NCI-H2227 treated with DMSO at 0.1 percent for 48 hours (cell line): ENCODE measurements at places on chromosomes 4 and X.
A peak's percentile ranks its signal among the peaks of the same experiment; 100 is the strongest.

DNA sequence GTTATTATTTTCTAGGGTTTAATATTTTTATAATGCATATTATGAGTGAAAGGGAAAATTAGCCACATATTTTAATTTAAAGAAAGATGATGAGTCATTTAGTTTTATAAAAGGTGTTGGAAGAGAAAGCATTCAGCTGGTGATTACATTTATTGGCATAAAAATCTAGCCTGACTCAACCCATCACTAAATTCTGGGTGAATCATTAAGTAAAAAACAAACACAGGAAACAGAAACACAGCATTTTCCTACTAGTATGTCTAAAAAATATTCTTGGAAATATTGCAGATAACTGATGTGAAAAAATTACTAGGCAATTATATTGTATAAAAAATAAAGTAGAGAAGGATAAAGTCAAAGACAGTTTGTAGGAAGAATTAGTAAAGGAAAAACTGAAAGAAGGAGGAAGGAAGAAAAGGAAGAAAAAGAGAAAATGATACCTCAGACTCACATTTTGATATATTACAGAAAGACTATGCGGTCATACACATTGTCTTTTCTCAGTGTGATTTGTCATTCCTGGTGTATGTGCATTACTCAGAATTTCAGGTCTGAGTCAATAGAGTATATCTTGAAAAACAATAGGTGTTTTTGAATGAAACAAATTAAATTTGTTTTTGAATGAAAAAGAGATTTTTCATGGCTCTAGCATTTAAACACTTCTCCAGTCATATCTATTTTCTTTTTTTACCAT lies 48.0 kb upstream of the SPOCK3 start:
- no peak for DNase-seq

- DNase-seq, result peak; percentile 25
Measured at GRCh38 chr4:51843309-51844152, 578 bp downstream of the DCUN1D4 start.

- DNase-seq, result no peak
Measured at GRCh38 chr4:53656421-53656981, 65.2 kb upstream of the LNX1 start.

DNA sequence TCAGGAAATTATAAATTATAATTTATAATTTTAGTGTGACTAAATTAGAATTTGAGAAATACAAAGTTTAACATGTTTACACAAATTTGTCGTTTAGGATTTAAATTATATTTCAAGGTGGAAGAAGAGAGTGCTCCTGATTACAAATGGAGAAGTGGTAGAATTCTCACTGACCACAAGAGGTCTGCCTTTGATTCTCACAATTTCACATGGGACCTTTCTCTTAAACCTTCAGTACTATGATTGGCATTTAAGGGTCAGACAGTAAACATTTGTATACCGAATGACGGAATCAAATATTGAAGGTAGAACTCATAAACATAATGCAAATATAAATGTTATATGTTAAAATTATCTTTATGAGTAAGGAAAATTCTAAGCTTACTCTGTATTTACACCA lies 171.7 kb downstream of the SLIT2 start:
- no peak for DNase-seq

- no peak for DNase-seq
Measured at GRCh38 chr4:76272073-76272472, 20.6 kb downstream of the FAM47E start.

- DNase-seq, result no peak
Measured at GRCh38 chr4:11119474-11119873, 309.2 kb downstream of the HS3ST1 start.

DNA sequence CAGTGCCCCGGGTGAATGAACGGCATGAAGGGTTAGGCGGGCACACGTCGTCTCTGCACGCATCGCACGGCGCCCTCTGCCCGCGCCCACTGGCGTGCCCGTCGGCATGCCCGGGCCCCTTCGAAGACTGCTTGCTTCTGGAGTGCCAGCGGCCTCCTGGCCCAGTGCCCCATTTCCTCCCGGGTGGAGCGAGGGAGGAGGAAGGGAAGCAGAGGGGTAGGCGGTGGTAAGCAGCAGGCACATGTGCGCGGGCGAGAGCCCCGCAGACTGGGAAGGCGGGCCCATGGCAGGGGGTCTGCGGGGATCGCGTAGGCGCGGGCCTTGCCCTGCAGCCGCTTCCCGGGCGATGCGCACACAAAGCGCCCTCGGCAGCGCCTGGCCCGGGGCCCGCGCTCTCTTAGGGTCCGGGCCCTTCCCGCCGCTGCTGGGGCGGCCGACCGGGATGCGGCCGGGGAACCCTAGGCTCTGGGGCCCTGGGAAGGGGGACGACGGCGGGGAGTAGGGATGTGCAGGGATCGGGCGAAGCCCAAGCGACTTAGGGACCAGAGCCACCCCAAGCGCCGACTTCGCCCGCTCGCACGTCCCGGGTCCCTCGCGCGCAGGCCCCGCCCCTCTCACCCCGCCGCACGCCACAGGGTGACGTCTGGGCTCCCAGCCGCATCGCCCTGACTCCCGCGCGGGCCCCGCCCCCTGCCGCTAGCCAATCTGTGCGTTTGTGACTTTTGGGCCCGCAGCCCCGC lies 866 bp upstream of the EMD start:
- no peak for DNase-seq

- DNase-seq, result peak; percentile 36
Measured at GRCh38 chr4:139849219-139849618, 183.6 kb downstream of the MGST2 start.

GRCh38 chr4:8523175-8523574 lies 57.0 kb upstream of the GPR78 start:
- DNase-seq, result no peak

GRCh38 chrX:115595049-115595448 lies 34.1 kb downstream of the PLS3 start:
- DNase-seq, result no peak

GRCh38 chrX:2401590-2402360 lies 99.0 kb downstream of the DHRSX start:
- DNase-seq, result no peak

DNA sequence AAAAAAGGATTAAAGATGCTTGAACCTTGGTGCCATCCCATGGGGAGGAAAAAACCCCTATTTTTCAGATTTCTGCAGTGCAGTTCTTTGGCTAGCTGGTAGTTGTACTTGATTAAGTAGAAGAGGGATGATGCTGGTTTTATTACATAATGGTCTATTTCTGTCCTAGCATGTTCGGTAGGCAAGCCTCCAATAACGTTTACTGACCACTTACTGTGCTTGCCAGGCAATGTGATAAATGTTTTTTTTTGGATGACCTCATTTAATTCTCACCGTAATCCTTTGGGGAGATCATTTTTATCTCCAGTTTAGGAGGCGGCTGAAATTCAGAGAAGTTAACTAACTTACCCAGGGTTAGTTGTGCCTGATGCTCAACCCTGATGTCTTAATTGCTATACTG lies 92.1 kb upstream of the RPA4 start:
- DNase-seq, result no peak

DNA sequence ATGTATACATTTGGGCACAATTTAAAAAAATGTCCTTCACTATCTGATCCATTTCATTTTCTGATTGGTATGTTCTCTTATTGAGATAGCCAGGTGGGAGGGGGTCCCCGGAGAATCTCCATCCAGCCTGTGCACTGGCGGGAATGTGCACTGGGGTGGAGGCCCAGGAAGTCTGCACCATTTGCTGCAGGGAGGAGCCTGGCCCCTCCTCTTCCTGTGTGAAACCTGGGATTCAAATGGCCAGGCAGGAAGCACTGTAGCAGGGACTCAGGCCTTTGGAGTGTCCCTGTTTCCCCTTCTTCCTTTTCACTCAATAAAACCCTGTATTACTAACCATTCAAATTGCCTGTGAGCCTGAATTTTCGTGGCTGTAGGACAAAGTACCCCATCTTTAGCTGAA lies 44.3 kb downstream of the GPRIN3 start:
- no peak for DNase-seq

- no peak for DNase-seq
Measured at GRCh38 chr4:879729-880077, 52.4 kb downstream of the GAK start.

DNA sequence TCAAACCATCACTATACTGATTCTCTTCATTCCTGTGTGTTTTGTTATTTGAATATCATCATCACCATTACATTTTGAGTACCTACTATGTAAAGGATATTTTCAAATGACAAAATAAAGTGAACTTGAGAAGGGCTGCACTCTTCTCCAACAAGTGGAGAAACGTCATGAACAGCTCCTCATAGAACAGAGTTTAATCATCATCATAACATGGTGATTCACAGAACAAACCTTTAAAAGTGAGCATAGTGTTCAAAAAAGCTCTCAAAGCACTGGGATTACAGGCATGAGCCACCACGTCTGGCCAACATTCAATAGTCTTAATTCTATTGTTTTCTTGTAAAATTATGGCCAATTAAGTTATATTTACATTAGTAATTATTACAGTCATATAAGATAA lies 993.9 kb downstream of the PDHA2 start:
- DNase-seq, result no peak

- no peak for DNase-seq
Measured at GRCh38 chr4:170990989-170991589, 822.1 kb upstream of the GALNTL6 start.

DNA sequence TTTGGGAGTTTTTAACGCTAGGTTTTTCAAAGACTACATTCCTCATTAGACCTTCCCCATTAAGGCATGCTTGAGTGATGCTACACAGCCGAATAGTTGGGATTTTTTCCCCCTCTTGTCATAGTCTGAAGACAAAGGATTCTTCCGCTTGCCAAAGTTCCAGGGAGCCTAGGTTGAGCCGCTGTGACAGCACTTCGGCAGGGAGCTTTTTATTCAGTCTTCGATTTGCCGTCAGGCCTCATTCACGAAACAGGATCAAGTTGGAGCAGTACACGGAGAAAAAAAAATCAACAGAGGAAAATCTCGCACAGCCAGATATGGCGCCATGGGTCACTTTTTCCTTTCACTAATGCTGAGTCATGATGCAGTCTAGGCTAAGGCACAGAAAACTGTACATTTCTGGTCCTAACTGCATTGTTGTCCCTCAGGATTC lies 24.3 kb downstream of the SHROOM3 start:
- DNase-seq, result peak; percentile 27

GRCh38 chr4:104848597-104849225 lies 298.0 kb upstream of the TET2 start:
- DNase-seq, result no peak

DNA sequence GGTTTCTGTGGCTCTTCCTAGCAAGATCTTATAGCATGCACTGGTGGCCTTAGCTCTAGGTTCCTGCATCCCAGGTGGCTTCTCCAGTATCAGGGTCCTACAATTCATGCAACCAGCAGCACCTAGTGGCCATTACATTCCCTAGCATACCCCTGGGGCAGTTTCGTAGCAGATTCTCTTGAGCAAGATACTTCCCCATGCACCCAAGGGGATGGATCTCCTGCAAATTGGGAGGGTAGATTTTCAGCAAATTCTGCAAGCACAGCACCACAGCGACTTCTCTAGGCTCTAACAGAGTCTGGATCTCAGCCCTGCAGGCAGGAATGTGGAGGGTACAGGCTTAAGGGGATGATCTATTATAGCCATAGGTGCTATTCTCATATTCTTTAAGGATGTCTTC lies 13.1 kb upstream of the SLC9B1 start:
- peak; percentile 3 for DNase-seq

DNA sequence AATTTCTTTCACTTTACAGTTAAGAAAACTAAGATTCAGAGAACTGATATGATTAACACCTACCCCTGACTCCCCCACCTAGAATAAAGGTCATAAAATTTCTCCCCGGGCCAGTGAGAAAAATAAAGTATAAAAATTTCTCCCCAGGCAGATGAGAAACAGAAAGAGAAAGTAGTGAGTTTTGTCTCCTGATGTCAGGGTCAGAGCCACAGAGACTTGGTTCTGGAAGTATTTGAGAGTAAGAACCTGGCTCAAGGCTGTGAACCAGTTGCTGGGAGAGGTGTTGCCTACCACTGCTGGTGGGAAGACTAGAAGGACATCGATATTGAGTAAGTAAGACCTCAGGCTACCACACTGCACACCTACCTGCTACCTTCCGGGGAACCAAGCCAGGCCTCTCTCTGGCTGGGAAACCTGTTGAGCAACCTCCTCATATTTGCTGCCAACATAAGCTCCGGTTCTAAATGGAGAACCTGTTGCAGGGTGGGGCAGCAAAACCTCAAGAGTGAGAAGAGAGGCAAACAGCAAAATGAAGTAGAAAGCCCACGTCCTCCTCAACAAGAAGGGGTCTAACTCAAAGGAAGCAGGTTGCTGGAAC lies 104.2 kb upstream of the PUDP start:
- DNase-seq, result no peak

GRCh38 chr4:26372525-26373172 lies 51.8 kb downstream of the RBPJ start:
- peak; percentile 58 for DNase-seq

DNA sequence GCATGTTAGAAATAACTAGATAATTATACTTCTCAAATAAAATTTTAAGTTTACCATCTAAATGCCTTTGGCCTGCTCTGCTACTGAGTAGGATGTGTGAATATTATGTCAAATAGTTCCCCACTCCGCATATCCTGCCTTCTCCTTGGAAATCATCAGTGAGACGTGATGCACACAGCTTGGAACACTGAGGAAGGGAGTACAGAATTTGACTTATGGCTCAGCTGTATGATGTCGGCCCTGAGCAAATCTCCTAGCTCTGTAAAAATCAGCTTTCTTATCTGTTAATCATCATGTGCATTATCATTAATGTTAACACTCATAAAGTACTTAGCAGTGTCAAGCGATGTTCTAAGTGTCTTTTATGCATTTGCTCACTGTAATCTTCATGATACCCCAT lies 241.0 kb upstream of the ANKRD50 start:
- DNase-seq, result no peak

- no peak for DNase-seq
Measured at GRCh38 chr4:11467931-11468330, 39.2 kb upstream of the HS3ST1 start.

DNA sequence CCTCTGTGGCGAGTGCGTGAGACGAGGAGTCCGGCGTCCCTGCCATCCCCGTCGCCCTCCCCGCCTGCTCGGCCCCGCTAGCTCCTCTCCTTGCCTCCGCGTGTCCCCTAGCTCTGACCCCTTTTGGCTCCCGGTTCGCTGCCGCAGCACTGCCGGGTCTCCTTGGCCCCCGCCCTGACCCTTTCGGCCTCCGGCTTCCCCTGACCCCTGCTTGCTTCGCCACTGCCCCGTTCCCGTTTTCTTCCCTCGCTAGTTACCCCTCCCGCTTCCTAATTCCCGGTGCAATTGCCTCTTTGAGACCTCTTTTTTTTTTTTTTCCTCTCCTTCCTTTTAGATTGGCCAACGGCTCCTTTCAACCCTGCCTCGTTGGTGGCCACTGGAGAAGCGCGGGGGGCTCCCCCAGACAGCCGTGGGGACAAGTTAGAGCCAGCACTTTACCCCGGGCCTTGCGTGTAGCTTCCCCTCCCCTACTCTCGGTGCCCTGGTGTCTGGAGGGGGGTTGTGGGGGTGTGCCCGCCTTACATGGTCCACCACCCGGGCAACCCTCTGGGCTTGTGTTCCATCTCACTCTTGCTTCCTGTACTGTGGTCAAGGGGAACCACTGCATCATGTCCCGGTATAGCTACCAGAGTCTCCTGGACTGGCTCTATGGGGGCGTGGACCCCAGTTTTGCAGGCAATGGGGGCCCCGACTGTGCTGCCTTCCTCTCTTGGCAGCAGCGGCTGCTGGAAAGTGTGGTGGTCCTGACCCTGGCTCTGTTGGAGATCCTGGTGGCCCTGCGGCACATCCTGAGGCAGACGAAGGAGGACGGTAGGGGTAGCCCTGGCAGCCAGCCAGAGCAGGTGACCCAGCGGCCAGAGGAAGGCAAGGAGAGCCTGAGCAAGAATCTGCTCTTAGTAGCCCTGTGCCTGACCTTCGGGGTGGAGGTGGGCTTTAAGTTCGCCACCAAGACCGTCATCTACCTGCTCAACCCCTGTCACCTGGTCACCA lies 548 bp downstream of the TMEM164 start:
- DNase-seq, result no peak
